ENCODE measurements at places on chromosomes 4 and X.

- no peak for DNase-seq
Measured at GRCh38 chrX:133171962-133172708, 46.0 kb downstream of the TFDP3 start.

GRCh38 chr4:6392407-6392806 lies 80.0 kb downstream of the PPP2R2C start:
- no peak for DNase-seq

GRCh38 chr4:78829296-78829695 lies 53.1 kb downstream of the BMP2K start:
- no peak for DNase-seq

DNA sequence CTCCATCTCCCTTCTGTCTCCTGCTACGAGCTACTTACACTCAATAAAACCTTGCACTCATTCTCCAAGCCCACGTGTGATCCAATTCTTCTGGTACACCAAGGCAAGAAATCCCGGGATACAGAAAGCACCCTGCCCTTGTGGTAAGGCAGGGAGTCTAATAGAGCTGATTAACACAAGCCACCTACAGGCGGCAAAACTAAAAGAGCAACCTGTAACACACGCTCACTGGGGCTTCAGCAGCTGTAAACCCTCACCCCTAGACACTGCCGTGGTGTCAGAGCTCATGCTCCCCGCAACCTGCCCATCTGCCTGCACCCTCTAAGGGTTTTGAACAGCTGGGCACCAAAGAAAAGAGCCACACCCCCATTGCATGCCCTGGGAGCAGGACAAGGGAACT lies 755.4 kb upstream of the HTR2C start:
- DNase-seq: no peak

GRCh38 chrX:77572322-77572721 lies 125.1 kb downstream of the FGF16 start:
- no peak for DNase-seq

DNA sequence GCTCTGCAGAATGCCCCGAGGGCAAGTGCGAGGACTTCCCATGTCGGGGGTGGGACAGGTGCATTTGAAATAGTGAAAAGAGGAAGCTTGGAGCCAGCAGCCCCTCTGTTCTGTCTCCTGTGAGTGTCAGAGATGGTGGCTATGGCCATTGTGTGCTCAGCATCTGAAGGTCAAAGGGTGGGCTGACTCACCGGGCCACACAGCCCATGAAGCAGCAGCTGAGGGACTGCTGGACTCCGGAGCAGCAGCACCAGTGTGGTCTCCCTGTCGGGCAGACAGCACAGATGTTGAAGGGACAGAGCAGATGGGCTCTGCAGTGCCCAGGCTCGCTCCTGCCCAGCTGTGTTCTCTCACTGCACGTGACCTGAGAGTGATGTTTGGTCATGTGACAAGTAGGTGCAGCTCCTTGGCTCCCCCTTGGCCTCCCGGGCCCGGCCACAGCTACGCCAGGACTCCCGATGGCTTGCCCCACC lies 53.5 kb downstream of the TBC1D14 start:
- DNase-seq: no peak

DNA sequence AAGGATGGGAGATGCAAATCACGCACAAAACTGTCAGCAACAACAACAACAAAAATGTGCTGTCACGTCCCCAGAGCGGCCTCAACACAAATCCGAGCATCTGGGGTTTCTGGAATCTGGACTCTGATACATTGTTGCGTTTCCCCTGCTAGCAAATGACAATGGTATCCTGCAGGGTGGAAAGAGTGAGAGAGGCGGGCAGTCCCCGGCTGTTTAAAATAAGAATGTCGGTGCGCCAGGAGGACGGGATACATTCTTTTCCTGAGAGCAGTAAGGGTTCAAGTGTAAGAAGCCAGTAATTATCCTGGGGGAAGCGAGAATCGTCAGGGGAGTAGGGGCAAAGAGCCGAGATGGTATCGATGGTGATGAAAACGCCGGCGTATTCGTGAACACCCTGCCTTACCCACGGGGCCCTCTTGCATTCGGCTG lies 310.2 kb downstream of the ASMT start:
- peak; percentile 95 for DNase-seq

- no peak for DNase-seq
Measured at GRCh38 chr4:86560447-86560846, 33.7 kb upstream of the PTPN13 start.

- no peak for DNase-seq
Measured at GRCh38 chr4:39792529-39792928, 94.6 kb downstream of the UBE2K start.

GRCh38 chrX:11481035-11481434 lies 184.7 kb downstream of the ARHGAP6 start:
- no peak for DNase-seq

DNA sequence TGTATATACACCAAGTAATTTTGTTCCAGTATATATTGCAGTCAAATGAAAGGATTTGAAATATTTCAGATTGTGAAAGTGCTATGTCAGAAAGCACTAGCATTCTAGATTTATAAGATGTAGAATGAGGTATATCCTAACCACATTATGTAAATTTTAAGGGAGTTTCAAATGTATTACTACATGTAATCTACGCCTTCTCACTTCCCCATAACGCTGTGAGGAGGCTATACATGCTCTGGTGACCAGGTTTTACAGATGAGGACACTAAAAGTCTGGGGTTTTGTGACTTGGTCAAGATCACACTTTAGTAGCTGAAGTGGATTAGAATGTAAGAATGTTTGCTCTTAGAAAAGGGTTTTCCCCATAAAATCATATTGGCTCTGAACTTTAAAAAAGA lies 8.1 kb downstream of the ENPEP start:
- DNase-seq: no peak

DNA sequence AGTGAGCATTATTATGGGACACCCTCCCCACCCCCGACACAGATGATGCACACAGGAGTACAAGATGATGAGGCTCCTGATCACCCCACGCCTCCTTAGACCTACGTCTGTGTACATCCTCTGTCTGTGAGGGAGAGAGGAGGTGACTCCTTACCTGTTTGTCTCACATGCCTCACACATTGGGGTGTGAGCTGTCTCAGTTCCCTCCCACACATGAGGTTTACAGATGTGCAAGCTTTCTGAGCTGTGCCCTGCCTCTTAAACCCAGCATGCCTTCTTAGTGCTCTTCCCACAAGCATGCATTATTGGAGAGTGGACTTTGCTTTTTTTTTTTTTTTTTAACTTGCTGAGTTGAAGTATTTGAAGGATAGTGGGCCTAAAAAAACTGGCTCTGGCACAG lies 76.7 kb downstream of the CLCN5 start:
- DNase-seq: no peak

DNA sequence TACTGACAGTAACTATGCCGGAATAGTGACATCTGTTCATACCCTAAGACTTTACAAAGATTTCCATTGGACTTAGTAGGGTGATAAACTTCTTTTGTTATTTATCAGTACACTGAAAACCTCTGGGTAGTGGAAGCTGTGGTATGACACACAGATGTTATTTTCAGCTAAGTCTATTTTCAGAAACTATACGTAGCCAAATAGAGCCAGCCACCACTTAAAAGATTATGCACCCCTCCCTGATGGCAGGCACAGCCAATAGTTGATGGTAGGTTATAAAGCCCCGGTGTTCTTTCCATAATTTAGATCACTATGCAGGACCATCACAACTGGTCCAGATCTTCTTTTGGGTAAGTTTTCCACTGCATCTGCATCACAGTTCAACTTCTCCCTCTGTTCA lies 1603.2 kb upstream of the PABPC4L start:
- DNase-seq: no peak

DNA sequence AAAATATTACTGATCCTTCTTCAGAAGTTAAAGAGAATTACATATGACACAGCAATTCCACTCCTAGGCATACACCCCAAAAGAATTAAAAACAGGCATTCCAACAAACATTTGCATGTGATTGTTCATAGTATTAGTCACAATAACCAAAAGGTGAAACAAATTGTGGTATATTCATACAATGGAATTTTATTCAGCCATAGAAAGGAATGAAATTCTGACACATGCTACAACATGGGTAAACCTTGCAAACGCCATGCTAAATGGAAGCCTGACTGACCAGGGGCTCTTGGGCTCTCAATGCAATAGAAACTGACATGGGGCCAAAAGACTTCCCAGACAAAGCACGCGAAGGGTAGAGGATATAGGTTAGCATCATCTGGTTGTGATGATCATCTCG lies 62.1 kb upstream of the S100G start:
- DNase-seq: no peak

GRCh38 chr4:172770787-172771186 lies 397.8 kb upstream of the GALNT7 start:
- no peak for DNase-seq

DNA sequence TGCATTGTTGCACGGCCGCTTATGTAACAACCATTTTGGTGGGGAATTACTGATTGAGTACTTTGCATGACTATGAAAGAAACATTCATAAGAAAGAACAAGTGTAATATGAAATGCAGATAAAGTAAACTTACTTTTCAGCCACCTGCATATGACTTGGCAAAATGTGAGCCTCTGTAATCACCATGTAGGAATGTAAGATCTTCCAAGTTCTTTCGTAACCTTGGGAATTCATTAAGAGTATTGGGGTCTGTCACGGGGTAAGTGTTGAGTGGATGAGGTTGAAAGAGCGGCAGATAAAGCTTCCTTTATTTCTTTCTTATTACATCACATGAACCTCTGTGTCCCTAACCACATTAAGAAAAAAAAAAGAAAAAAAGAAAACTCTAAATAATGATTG lies 348.5 kb upstream of the NR3C2 start:
- DNase-seq: no peak

GRCh38 chr4:26858035-26858918 lies 2.4 kb upstream of the STIM2 start:
- no peak for DNase-seq

DNA sequence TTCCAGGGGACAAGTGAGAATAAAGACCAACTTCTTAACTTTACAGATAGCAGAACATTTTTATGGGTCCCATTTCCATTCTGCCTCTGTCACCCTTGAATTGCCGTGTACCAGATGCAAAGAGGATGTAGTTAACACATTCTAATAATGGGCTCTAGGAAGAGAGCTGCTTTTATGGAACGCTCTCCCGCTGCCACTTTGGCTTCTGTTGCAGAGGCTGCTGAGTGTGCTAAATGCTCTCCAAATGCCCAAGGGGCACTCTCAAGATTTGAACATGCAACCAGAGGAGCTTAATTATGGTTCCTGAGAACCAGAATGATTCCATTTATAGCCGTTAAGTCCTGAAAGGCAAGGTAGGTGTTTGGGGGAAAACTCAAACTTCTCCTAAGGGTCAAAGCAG lies 28.1 kb upstream of the GPC3 start:
- no peak for DNase-seq

DNA sequence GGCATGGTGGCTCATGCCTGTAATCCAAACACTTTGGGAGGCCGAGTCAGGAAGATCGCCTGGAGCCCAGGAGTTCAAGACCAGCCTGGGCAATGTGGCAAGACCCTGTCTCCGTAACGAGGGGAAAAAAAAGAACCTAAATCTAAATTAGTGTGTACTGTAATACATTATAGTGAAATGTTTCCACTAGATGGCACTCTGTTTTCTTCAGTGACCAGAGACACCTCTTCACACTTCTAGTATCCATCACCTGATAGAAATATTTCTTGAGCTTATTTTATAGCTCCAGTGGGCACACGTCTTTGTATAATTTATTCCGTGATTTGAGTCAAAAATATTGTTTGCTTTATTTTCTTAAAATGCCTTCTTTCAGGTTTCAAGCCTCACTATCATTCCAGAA lies 600.9 kb upstream of the DIPK2B start:
- DNase-seq: no peak

DNA sequence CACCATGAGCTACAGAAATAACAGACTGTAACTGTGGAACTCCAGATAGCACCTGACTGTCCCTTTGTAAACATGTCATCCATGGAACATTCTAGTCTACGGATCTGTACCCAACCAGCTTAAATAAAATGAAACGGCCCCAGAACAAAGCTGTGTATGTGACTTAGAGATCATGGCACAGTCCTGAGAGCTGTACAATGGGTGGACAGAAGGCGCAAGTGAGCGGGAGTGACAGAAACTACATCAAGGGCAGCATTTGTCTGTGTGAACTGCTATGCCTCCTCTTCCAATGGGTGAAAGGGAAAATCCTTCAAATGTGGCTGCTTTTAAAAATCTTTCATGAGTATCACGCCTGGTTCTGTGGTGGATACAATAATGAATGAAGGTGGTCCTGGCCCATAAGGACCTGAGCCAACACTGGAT lies 72.5 kb downstream of the FAT1 start:
- DNase-seq: no peak

GRCh38 chr4:116561768-116562167 lies 523.6 kb downstream of the TRAM1L1 start:
- DNase-seq: no peak

DNA sequence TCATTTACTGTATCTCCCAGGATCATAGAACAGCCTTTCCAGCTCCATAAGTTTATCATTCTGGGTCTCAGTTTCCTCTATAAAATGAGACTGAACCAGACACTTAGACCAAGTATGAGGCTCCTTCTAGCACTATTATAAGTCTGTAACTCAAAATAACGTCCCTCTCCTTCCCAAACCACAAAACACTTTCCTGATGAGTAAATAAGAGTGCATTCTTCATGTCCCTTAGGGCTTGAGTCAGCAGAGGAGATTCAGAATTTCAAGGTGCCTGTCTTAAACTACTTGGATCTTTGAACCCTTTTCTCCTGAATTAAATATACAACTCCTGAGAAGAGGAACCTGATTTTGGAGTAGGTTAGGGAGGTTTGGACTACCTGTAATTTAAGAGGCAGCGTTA lies 62.6 kb downstream of the GLRA2 start:
- no peak for DNase-seq

GRCh38 chr4:10461091-10461849 lies 4.0 kb upstream of the ZNF518B start:
- peak; percentile 51 for DNase-seq

DNA sequence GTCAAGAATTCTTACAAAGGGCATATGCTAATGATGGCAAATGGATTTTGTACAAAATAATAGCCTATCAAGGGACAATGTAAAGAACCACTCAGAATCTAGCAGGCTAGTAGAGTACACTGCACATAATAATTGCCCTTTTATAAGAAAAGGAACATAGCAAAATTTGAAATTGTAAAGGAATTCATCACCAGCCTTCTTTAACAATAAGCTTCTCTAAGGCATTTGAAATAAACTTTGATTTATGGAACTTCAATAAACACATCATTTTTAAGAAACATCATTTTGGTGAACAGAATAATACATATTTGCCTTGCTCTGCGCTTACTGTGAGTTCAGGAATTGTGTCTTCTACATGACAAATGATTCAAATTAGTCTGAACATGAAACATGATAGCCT lies 9.7 kb upstream of the ATP10D start:
- DNase-seq: no peak

DNA sequence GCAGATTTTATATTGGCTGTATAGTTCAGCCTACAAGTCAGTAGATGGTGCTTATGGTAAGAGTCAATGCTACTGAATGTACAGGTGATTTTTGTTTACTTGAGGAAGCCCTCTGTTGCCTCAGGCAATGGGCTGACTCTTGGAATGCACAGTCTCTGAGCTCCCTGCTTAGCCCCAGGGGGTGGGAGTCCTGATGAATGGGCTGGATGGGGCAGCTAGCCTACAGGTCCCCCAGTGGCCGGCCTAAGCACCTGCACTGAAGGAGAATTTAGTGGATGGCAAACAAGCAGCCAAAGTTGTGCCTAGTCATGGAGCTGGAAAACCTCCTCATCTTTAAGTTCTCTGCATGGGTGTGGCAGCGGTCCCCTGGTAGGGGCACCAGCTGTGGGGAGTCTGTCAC lies 101.8 kb upstream of the CXorf51B start:
- peak; percentile 27 for DNase-seq

GRCh38 chr4:52684896-52685295 lies 25.8 kb upstream of the USP46 start:
- no peak for DNase-seq
